ENCODE measurements at places on chromosomes 3 and 15.

DNA sequence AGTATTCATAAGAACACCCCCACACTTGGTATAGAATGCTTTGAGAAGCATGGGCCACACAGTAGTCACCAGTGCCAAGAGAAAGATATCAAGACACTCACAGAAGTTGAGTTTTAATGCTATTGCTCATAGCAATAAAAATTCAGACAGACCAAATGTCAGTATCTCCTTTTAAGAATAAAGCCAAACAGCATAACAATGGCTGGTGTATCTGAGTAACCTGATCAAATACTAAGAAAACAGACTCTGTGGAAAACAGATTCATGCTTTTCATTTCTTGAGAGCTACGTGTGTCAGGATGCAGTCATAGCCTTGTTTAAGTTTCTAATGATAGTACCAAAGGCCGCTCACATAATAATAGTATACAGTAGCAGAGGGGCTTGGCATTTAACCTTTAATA is 778.5 kb downstream of the MECOM start:
- no peak for DNase-seq

DNA sequence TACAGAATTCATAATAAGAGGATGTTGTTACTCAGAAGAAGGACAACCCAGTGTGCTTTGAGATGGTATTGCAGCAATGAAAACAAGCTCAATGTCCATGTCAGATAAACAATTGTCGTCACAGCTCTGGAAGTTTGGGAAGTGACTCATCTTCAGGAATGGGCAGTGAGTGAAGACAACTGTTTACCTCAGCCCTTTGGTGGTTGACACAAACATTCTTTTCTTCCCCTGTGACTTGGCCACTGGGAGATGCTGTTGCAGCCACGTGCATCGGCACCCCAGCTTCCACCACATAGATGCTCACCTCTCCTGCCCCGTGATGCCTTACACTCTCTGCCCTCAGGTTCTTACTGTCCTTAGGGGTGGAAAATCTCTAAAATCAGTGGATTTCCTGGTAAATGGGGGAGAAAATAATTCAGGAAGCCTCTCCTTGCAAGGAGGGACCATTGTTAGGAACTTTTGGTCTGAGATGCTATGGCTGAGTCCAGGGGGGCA is 114.1 kb upstream of the GALNT15 start:
- DNase-seq = no peak

- no peak for DNase-seq
These were observed 22.0 kb downstream of the LINGO1 start for GRCh38 chr15:77610731-77611130.

DNA sequence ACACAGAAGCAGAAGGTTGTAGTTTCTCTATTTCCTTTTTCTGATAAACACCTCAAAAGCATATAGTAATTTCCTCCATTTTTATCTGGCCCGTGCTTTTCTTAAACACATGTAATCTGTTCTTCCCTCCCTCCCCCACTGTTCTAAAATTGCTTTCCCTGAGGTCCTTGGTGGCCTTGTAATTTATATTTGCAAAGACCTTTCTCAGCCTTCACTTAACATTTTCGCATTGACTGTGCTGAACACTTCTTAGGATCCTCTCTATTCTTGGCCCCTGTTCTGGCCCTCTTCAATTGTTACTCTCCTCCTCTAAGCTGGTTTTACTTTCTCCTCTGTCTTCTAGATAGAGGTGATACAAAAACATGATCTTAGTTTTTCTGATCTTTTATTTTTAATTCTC is 28.3 kb downstream of the GAP43 start:
- no peak for DNase-seq

GRCh38 chr3:62876064-62876463 is 848 bp upstream of the CADPS start:
- peak; percentile 55 for DNase-seq

DNA sequence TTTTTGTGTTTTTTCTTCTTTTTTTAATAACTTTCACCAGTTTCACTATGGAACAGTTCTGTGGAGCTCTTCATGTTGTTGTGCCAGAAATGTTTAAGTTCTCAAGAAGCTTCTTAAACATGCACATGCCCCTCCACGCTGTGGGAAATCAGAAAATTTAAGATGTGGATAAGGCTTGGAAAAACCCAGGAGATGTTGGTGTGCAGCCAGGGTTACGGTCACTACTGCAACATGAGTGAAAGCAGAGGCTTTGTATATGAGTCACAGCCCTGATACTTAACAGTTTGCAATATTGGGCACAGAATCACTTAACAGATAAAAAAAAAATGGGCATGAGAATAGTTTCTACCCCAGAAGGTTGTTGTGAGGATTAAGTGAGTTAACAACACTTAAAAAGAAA is 399.9 kb downstream of the LRTM1 start:
- peak; percentile 28 for DNase-seq

GRCh38 chr15:91456251-91456718 is 356.2 kb downstream of the SV2B start:
- DNase-seq = no peak

All from muscle of leg (tissue), 16 donors.